Activated T-cell treated with anti-CD3 and anti-CD28 coated beads for 1 hour (primary cell): ENCODE measurements at places on chromosomes 1 and 21.

- DNase-seq: no peak
Measured at GRCh38 chr21:42691901-42692559, 38.6 kb downstream of the PDE9A start.

- no peak for DNase-seq
Measured at GRCh38 chr1:211114446-211114845, 19.5 kb downstream of the KCNH1 start.

DNA sequence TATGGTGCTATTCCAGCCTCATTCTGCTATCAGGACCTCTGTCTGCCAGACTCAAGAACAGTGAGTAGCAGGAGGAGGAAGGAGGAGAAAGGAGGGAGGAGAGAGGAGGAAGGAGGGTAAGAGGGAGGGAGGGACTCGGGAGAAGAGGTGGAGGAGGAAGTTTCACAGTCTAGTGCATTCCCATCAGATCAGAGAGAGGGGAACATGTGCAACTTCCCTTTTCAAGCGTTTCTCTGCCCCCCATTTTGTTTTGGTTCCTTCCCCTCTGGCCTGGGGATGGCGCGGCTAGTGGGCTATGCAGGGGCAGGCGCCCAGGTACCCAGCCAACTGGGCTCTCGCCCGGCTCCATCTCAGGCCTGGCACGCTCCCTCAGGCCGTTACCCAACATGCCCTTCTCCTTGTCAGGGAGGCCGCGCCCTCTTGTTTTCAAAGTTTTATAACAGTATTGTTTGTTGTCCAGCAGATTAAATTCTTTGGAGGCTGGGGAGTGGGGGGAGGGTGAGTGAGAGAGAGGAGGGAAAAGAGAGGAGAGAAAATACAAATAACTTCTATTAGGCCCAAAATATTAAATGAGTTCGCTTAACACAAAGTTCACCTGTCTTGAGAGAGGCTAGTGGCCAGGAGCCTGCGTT lies 56.0 kb downstream of the CD46 start:
- no peak for DNase-seq

GRCh38 chr1:46665983-46666382 lies 2.2 kb downstream of the ATPAF1 start:
- DNase-seq: no peak

DNA sequence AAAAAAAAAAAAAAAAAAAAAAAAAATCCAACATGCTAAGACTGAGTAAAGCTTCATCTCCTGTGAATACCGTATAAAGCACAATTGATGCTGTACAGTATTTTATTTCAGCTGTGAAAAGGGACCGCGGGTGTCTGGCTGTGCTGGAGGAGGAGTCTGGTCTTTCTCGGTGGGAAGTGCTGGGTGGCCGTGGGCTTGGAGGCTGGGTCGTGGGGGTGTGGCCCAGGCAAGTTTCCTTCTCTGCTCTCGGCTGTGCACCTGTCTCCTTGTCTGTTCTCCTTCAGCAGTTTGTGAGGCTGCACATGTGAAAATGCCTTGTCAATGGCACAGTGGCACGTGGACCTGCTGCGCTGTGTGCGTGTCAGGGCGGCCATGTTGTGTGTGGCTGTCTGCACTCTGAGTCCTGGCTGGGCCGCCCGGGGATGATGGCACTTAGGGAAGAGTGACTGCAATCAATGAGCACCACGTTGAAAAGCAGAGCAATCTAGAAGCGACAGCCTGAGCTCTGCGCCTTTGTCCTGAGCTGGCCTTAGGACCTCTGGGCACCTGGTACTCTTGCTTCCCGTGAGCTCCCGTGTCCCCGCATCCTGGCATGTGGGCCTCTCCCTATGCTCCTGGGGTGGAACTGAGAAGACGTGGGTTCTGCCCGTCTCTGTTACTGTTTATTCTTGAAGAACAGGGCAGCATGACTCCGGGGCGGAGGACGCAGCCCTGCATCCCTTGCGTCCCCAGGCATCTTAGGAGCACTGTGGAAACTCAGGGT lies 14.5 kb downstream of the AGPAT3 start:
- no peak for DNase-seq

GRCh38 chr1:218392780-218393179 lies 47.6 kb downstream of the TGFB2 start:
- no peak for DNase-seq

- no peak for DNase-seq
Measured at GRCh38 chr1:178931858-178932551, 61.1 kb upstream of the ANGPTL1 start.

DNA sequence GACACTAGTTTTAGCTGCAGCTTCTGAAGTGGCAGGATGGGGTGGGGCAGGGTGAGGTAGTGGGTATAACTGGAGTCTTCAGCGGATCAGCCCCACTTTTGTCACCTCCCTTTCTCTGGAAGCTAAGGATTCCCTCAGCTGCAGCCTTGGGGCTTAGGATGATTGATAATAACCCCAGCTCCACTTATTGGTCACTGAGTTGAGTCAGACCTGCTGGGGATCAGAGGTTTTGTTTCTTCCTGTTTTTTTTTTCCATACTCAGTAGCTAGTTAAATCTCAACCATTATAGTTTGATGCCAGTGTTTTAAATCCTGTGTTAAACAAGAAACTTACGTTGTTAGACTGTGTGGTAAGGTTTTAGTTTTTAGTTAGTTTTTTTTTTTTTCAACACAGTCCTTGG lies 57.2 kb downstream of the LAMC1 start:
- DNase-seq: no peak

DNA sequence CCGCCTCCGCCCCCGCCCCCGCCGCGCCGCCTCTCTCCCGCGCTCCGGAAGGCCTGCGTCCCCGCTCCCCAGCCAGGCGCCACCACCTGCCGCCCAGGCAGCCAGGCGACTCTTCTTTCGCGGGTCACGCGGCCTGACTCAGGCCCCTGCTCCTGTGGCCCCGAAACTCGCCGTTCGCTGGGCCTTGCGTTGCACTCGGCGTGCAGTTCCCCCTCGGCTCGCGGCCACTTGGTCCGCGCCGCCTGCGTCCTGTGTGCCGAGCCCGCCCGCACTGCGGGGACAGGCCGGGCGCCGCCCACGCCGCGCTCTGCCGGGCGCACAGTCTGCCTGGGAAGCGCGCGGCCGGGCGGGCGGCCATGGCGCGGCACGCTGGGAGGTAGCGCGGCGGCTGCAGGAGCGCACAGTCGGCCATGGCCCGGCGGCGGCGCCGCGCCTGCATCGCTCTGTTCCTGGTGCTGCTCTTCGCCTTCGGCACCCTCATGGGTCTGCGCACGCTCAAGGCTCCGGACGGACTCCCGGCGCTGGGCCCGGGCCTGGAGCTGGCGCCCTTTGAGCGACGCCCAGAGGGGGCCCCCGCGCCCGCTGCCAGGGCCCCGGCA lies at the start of gene MANEAL:
MANEAL (plus strand) TSS at position 75 of the 599 bp plus-strand sequence; CDS start at position 411, 336 bp downstream.
- DNase-seq: no peak

GRCh38 chr21:34203851-34204420 lies 130.6 kb downstream of the MRPS6 start:
- no peak for DNase-seq

DNA sequence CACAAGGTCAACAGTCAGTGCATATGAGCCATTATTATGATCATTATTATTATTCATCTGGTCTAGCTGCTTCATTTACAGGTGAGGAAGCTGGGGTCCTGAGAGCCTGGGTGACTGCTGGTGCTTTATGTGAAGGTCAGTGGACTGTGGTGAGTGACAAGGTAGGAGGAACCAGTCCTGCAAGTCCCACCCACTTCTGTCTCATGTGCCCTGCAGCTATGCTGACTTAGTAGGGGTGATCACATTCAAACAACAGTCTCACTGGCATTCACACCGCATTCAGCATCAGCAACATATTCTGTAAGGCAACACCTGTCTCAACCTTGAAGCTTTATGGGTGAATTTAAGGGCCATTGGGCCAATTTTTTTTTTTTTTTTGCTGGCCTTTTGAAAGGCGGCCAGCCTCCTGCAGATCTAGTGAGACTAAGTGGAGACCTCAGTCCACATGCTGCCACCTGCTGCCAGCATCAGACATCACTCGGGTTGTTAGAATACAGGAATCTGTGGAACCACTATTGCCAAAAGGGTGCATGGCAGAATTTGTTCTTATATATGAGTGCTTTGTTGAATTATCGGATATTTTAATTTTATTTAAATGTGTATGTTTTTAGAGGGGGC lies 59.9 kb upstream of the CACNA1E start:
- DNase-seq: peak; percentile 12

DNA sequence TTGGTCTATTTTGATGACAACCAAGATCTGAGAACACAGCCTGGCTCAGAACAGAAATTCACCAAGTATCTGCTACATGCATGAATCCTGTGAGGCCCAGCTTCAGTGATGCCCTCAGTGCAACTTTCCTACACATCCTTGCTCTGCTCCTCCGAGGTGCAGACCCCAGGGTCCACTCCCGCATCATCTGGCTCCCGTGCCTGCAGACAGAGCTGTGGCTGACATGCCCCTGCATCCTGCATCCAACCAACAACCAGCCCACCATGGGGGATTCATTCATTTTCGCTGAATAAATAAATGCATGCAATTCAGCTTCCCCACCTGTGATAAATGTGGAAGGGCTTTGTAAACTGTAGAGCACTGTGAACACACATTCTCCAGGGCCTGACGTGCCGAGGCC lies 112.3 kb downstream of the GLIS1 start:
- DNase-seq: no peak

- DNase-seq: no peak
Measured at GRCh38 chr1:156676114-156676819, 940 bp downstream of the NES start.

GRCh38 chr1:185450917-185451316 lies 133.9 kb upstream of the IVNS1ABP start:
- DNase-seq: no peak

DNA sequence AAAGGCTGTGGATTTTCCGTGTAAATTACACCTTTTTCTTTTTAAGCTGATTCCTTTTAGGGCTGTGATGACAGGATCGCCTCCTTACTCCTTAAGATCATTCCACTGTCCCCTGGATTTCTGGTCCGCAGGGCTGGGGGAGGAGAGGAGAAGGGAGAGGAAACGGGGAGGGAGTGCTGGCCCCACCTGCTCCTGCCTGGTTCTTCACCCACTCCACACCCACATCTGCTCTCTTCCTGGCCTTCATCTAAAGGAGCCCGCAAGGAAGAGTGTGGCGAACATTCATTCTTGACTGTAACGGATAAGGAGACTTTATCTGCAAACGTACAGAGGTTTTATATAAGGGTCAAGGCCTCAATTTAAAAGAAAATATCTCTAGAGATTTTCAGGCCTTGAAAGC lies 242.0 kb downstream of the RHOU start:
- no peak for DNase-seq

DNA sequence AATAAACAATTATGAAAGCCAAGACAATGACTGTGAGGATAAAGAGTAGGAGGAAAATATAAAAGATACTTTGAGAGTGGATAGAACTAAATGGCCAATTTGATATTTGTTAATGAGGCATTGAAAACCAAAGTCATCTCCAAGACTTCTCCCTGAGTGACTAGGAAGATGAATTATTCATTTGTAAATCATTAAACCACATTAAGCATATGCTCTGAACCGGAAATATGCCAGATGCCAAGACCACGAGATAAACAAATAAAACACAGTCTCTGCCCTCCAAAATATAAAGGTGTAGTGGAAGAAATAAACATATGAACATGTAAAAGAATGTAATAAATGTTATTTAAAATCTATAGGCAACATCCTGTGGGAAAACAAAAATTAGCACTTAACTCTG lies 78.8 kb downstream of the MRPL39 start:
- DNase-seq: no peak

- no peak for DNase-seq
Measured at GRCh38 chr21:38806942-38807284, 1.2 kb downstream of the ETS2 start.

- no peak for DNase-seq
Measured at GRCh38 chr1:248850124-248850523, 8.8 kb downstream of the ZNF692 start.

DNA sequence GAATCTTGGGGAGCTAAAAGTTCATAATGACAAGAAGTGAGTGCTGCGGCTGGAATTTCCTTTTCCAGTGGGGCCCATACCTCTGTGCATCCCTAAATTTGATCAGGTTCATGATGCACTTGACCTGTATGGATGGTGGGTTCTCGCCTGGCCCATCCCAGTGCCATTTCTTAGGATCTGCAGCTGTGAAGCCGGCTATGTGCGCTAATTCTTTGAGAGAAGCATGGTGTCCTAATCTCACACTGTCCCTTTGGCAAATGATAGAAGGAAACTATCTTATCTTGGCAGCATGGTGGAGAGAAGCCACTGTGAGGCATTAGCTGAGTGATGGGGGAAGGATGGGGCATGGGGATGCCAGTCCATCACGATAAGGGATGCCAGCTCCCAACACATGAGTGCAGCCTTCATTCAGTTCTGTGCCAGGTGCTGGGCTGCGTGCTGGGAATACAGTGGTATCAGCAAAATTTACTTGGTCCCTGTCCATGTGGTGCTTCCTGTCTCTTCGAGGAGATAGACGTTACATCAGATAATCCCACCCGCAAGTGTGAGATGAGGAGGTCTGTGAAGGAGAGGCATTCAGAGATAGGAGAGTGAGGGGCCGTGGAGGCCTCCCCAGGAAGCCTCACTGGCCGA lies 30.5 kb downstream of the STUM start:
- no peak for DNase-seq

DNA sequence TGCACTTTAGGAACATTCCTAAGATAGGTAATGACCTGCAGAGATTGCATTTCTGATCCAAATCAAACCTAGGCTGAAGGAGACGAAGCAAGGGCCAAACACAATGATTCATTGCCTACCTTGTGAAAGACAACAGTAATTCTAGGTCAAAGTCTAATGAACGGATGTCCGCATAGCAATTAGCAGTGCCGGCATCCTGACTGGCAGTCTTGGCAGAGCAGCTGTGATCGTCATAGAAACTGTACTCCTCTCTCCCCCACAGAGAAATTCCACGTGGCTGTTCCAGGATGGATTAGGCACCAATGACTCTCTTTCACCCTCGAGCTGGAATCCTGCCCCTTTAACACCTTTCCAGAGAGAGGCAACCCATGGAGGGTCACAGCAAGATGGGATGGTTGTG lies 28.9 kb upstream of the VAV3 start:
- DNase-seq: no peak

DNA sequence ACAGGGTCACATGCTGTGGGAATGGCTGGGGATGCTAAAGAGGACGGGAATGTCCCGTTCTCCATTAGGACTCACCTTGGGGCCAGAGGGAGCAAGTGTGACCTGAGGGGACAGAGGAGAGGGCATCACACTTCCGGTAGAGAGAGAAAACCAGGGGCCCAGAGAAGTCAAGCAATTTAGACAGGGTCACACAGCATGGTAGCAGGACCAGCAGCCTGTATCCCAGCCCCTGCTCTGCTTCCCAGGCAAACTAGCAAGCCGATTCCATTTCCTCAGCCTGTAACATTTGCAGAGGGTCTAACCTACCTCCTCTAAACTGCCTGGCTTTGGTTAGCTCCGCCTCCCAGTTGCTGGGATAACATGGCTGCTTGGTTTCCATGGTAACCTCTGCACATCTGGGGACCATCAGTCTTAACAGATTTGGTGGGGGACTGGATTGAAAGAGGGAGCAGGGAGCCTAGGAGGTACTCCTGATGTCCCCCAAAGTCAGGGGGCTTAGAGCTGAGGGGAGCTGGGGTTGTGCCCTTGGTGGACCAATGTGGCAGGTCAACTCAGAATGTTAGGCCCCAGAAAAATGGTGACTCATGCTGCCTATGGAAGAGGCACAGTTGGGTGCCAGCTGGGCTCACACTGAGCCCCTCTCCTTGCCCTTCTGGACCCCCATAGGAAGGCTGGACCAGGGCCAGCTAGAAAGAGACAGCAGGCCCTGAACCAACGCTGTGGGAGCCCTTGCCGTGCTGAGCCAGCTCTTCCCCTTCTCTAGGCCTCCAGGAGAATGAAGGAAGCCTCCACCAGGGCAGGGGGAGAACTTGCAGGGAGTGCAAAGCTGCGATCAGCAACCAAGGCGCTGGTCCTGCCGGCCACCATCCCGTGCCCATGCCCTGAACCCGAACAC lies 9.5 kb downstream of the COL16A1 start:
- DNase-seq: no peak

- DNase-seq: no peak
Measured at GRCh38 chr1:108758796-108759195, 12.3 kb downstream of the STXBP3 start.
